CD4-positive, alpha-beta T cell treated with Interleukin-6 at 100 ng/mL for 8 hours (primary cell): ENCODE measurements at places on chromosomes 12 and 14.

- no peak for DNase-seq
Observed at GRCh38 chr14:83153081-83153480, 1619.4 kb upstream of the SEL1L start.

DNA sequence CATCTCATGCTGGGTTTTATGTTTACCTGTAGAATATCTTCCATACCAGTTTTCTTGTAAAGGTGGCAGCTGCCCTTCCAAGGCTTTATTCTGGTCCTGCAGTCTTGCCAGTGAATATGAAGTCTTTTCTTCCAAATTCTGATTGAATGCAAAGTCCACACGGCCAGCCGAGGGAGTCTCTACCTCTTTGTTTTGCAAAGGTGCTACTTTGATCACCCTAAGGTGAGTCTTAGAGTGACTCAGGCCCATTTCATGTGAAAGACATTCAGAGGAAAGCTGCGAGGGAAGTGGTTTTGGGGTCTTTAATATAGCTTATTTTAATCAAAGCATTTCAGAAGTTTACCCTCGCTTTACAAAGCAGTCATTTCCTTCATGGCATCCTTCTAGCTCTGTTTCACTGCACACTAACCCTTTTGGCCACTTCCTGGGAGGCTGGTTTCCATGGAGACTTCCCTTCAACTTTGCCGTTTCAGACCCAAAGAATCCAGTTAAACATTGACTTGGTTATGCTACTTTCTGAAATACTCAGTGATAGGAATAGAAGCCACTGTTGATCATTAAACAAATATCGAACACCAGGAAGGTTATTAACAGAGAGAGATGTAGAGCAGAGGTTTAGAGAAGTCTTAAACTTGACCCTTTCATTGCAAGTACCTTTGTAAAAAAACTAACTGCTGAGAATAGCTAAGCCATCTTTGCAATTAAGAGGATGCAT, at the start of gene CCDC198:
Gene CCDC198, minus strand, starts transcription at position 391 of the 715 bp plus-strand sequence. Its CDS starts 142 bp downstream, at position 249.
- DNase-seq = no peak

GRCh38 chr12:27673101-27673718, 23.0 kb upstream of the REP15 start:
- no peak for DNase-seq

GRCh38 chr12:101207086-101207780, 2.8 kb downstream of the SLC5A8 start:
- DNase-seq = no peak

GRCh38 chr12:30002677-30003076, 218.9 kb upstream of the TMTC1 start:
- DNase-seq = no peak

DNA sequence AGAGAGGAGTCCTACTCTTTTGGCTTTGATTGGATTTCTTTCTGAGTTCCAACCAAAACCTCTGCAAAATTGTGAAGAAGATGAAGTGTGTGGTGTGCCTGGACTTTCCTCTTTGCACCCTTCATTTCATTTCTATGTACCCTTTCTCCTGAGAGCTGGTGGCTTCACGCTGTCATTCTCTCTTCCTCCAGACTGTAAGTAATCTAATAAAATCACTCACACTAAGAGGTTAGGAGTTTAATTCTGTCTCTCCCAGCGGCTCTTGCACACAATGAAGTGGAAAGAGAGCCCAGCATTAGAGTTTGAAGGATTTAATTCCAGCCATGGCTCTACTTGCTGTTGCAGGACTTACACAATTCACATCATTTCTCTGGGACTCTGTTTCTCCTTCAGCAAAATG, 37.8 kb upstream of the CRADD start:
- DNase-seq = no peak

DNA sequence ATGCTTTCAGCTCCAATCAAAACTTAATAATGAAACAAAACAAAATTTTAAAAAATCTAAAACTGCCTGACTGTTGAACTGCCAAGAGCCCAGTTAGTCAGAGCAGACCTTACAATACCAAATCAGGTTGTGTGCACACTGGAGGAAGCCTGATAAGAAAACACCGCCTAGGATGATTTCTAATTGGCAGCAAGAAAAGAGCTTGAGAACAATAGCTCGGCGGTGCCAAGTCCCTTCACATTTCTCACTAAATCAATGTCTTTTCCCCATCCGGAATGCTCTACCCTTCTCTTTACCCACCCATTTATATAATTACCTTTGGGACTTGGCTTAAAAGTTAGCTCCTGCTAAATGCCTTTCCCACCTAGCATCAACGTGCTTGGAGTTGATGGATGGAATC, 256.7 kb downstream of the C12orf75 start:
- DNase-seq = no peak

GRCh38 chr12:77893918-77894317, 63.2 kb downstream of the NAV3 start:
- no peak for DNase-seq
